ENCODE measurements at places on chromosomes 16 and 17.

GRCh38 chr17:2215616-2216364 is 87.8 kb downstream of the SMG6 start:
- DNase-seq = peak; percentile 84

DNA sequence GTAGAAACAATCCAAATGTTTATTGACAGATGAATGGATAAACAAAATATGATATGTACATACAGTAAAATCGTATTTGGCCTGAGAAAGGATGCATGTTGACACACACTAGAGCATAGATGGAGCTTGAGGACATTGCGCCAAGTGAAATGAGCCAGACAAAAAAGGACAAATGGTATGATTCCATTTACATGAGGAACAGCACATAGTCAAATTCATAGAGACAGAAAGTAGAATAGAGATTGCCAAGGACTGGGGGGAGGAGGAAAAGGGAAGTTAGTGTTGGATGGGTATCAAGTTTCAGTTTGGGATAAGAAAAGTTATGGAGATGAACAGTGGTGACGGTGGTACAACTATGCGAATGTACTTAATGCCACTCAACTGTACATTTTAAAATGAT is 47.9 kb downstream of the COPRS start:
- no peak for DNase-seq

GRCh38 chr17:38613981-38614779 is 8.4 kb upstream of the SRCIN1 start:
- no peak for DNase-seq

- DNase-seq = no peak
These were observed 17.3 kb downstream of the XYLT1 start for GRCh38 chr16:17453364-17454038.

DNA sequence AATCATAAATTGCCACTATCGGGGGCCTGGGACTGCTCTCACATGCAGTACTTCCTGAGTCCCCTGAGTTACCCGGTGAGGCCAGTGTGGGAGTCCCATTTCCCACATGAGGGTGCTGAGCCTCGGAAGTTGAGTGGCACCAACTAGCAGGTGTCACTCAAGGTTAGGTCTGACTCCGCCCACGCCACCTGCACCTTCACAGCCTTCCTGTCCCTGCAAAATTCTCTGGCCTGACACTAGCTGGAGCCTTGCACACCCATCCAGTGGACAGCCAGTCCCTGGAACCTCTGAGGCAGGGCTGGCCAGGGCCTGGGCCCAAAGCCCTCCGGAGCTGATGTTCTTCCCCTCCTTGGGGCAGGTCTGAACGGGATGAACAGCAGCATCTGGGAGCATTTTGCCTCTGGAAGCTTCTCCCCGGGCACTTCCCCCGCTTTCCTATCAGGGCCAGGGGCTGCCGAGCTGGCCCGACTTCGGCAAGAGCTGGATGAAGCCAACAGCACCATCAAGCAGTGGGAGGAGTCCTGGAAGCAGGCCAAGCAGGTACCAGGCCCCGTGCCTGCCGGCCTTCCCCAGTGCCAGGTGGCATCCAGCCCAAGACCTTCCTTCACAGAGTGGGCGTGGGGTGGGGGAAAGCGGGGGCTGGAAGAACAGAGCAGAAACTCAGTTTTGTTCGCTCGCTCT is 21.9 kb downstream of the UNC13D start:
- DNase-seq = no peak

DNA sequence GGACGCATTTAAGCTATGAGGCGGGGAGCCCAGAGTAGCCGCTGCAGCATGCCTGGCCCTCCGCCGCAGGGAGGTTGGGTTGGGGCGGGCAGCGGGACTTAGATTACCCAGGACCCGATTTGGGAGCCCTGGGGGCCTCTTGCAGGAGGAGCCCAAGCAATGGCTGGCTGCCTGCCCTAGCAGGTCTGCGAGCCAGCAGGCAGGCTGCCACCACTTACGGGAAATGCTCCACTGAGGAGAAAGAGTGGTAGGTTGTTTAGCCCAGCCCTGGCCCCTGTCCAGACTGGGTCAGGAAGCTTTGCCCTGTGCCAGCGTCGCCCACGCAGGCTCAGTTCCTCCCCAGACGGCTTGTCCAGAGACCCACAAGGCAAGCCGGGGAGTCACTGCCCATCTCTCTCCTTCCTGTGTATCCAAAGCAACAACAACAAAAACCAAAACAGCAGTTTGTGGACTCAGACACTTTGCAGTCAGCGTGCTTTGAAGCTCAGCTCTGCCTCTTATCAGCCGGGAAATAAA is 10.3 kb upstream of the TVP23A start:
- DNase-seq = peak; percentile 65

DNA sequence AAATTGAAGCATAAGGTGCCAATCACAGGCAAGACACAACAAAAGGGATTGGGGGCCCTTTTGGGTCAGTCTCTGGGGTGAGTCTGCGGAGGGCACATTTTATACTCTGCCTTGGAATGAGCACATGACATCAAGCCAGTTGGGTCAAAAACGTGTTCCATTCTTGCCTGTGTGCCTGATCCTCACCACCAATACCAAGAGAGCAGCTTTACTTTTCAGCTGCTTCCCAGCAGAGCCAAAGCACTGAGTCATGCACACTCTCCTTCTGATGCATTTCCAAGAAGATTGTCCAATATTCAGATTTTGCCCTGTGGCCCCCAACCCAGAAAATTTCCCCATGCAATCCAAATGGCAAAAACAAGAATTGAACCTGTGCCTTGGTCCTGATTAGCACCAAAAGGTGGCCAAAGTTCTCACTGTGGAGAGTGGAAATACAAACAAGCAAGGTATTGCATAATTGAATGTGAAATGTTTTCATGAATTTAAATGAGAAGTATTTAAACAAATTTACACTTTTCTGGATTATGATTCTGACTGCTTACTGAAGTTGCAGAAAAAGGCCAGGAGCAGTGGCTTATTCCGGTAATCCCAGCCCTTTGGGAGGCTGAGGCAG is 217.8 kb upstream of the SOX9 start:
- DNase-seq = peak; percentile 28

Measured in EL (cell line).